Urothelium cell line (cell line): ENCODE measurements at places on chromosomes 2 and 18.
A peak's percentile ranks its signal among the peaks of the same experiment; 100 is the strongest.

DNA sequence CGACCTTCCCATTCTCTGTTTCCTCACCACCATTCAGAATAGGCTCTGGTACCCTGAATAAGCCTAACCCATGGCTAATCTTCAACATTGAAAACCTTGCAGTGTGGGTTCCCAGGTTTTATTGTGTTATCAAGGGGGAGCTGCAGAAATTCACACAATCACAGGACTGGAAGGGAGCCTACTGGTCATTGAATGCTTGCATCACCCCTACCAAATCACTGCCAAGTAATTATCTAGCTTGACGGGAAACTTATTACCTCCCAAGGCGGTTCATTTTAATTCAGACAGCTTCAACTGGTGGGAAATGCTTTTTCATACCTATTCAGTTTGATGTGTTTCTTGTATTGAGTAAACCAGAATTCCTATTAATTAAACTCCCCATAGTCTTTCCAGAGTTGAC lies 33.6 kb upstream of the EFEMP1 start:
- no peak for DNase-seq

GRCh38 chr18:44869533-44869932 lies 188.8 kb downstream of the SETBP1 start:
- DNase-seq = no peak

DNA sequence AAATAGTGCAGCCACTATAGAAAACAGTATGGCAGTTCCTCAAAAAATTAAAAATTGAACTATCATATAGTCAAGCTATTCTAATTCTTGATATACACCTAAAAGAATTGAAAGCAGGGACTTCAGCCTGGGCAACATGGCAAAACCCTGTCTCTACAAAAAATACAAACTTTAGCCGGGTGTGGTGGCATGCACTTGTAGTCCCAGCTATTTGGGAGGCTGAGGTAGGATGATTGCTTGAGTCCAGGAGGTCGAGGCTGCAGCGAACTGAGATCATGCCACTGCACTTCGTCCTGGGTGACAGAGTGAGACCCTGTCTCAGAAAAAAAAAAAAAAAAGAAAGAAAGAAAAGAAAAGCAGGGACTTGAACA lies 279.5 kb upstream of the STON1 start:
- DNase-seq = no peak

DNA sequence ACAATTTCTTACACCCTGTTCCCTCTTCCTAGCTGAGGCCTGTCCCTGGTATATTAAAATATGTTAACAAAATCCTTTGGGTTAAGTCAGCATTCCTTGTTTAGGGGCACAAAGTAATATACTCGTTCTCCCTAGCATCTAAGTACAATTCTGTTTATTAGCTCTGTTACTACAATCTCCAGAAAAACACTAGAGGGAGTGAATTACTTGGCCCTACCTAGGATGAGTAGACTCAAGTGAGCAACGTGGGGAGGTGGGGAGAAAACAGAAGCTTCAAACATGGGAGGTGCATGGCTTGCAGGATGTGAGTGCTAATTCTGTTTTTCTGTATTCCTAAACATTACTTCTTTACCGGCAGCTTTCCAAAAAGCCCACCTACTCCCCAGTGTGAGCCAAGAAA lies 89.7 kb downstream of the FSIP2 start:
- DNase-seq = no peak

DNA sequence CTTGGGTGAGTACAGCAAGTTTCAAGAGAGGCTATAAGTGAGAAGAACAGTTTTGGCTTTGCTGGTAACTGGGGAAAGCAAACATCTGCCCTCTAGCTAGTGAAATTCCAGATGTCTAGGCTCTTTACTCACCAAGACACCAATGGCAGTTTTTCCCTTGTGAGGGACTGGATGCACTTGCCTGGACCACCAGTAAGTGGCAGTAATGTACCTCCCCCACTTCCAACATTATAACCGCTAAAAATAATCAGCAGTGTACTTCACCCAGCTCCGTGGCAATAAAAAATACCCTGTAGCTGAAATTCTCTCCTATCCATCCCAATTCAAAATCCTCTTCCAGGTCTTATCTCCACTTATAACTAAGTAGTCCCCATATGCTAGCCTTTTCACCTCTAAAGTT lies 383.9 kb downstream of the ARHGAP15 start:
- peak; percentile 28 for DNase-seq

DNA sequence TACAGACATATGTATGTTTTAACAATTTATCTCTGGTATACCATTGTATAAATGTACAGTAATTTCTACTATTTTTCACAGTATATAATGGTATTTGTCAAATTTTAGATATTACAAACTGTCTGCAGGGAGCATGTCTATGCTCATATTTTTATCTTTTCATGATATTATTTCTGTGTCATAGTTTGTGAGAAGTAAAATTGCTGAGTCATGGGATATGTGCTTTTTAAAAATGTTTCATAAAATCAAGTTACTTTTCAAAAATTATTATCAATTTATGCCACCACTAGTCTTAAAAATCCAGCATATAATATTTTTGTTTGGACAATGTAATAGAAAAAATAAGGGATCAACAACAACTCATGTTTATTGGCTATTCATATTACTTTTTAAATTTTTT lies 9.1 kb upstream of the ZNF804A start:
- no peak for DNase-seq

- DNase-seq = no peak
Measured at GRCh38 chr2:240790370-240791220, 29.4 kb downstream of the KIF1A start.

DNA sequence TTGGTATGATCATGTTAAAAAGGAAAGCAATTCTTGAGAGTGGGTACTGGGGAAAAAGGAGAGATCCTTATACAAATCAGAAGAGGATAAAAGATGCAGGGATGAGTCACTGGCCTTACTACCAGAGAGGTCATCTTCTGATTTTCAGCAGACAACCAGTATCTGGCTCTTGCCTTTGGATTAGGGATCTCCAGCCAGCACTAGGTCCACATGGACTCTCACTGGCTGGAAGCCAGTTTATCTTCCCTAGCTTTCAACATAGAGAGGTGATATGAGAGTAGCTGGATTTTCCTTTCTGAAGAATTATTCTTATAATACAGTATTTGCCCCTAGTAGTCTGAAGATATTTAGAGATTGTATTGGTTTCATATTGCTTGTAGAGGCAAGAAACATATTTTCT lies 30.2 kb downstream of the CERKL start:
- no peak for DNase-seq

- DNase-seq = peak; percentile 46
Measured at GRCh38 chr2:104412384-104412783, 441.5 kb upstream of the POU3F3 start.

GRCh38 chr2:104050656-104051242 lies 803.2 kb upstream of the POU3F3 start:
- no peak for DNase-seq

DNA sequence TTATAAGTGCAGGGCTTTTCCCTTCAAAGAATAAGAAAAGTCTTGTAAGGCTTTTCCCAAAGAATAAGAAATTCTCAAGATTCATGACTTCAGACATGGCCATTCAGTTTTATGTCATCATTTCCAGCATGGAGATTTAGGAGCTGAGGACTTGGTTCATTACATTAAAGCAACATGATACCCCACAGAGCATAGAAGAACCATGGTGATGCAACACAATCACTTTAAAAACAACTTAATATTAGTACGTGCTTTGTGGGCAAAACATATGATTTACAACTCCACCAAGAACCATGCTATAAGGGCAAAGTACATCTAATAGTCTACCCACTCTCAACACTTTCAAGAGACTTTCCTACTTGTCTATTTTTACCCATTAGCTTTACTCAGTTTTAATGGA lies 214.4 kb downstream of the SRBD1 start:
- no peak for DNase-seq

DNA sequence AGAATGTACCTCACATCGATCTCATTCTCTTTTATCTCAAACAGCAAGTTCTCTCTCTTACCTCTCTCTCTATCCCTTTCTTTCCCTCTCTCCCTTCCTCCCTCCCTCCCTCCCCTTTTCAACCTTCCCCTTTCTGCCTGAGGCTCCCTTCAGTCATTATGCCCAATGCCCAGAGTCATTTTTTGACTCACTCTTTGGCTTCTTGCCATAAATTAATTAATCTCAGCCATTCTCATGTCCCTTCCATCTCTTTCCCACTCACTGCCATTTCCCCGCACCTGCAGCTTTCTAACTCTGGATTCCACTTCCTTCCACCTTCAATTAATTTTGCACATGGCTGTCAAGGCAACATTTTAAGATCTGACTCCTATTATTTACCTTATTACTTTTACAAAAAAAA lies 60.1 kb downstream of the EVA1A start:
- DNase-seq = no peak

- no peak for DNase-seq
Measured at GRCh38 chr2:76544901-76545300, 834.2 kb upstream of the GCFC2 start.
